Left forelimb (tissue), 1 donor: ENCODE measurements at places on chromosomes 1 and 21.

DNA sequence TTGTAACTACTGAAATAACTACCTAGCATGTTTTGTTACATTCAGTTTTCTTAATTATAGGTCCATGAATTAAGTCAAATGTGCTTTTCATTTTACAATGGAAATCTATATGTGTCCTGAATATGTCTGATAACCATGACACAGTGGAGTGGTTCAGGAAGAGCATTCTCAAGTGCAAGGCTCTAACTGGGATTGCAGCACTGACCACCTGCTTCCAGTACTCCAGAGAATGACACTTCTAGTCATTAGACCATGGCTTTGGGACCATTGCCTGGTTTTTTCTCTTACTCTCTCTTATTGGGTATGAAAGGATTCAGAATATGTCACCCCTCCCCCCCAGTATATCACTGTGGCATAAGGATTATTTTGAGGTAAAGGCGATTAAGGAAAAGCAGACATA is 204.9 kb upstream of the CACYBP start:
- no peak for DNase-seq

DNA sequence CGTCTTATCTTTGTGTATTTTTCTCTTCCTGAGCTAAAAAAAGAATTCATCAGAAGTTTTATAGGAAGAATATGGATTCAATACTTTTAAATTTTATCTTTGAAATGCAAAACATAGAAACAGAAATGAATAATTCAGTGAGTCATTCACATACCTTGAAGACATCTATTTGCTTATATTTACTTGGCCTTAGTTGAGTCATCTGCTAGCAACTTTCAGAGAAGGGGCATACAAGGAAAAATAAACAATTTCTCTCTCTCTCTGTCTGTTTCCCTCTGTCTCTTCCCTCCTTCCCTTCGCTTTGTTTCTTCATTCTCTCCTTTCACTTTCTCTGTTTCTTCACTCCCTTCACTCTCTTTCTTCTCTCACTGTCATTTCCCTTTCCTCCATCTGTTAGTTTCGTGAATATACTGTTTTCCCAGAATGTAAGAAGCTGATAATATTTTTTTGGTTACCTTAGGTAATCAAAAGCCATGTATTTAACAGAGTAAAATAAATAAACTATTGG is 477.2 kb downstream of the BRINP3 start:
- no peak for DNase-seq

- no peak for DNase-seq
These were observed 528.6 kb downstream of the LTN1 start for GRCh38 chr21:28464095-28464494.

DNA sequence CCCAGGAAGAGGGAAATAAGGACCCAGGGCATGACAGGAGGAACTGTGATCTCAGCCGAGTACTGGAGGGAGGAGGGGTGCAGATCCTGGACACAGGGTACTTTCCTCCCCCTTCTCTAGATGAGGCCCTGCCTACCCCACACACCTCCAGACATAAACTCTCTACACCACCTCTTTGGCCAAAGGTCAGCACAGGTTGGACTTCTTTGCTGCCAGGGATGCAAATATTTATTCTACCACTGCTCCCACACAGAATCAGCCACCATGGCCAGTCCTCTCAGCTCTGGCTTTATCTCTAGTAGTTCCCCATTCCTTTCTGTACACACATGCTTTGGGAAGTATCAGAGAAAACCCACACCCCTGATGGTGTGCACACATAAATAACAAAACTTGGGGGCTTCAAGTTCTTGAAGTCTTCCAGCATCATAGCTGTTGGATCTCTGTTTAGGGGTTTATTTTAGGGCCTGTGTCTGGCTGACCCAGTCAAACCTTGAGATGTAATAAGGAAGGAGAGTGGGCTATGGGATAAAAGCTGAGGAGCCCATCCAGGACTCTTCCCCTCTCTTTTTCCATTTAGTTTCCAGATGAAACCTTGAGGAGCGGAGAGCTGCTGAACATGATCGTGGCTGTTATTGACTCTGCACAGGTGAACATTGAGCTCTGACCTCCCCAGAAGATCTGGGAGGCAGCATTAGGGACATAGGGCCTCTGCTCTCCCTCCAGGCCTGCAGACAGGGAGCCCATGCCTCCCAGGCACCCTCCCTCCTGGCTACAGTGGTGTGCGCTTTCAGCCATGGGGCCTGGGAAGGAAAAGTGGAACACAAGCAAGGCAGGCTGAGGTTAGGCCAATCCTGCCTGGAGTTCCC is 6.7 kb upstream of the SLC27A3 start:
- DNase-seq: no peak

GRCh38 chr1:214331180-214331579 is 50.2 kb downstream of the SMYD2 start:
- no peak for DNase-seq
